ENCODE measurements at places on chromosomes 4 and X.

DNA sequence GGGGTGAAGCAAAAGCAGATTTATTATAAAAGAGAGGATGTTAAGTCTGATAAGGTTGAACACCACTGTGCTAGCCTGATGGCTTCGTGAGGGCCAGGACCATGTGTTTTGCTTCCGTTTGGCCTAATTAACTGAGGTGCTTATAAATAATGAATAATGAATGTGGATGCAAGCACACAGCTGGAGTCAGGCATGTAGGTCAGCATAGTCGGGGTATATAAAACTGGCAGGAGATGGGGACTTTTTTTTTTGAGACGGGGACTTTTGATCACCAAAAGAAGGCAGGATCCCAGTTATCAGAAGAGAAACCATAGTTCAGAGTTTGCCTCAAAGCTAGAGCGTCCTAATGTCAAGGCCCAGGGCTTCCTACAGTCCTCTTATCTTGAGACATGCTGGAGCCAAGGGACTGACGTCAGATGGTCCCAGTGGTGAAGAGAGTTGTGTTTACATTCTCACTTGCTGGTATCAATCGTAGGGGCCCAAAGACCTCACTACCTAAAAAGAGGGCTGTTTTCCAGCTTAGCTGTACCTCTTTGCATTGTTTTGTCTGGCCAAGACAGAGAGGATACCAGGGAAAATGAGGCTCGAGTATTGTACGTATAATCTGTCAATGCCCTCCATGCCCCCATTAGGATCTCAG lies 50.4 kb downstream of the RTL9 start:
- DNase-seq = no peak
- H3K36me3 ChIP-seq = no peaks in the 10 kb centered on the region
- no peak overlapping the region for H3K4me3 ChIP-seq
- H3K27ac ChIP-seq = no peak overlapping the region
- H3K4me1 ChIP-seq = peaks cover 34% of the 10 kb centered on the region

- H3K4me3 ChIP-seq = no peak overlapping the region
- H3K27me3 ChIP-seq = no peaks in the 10 kb centered on the region
- H3K4me1 ChIP-seq = no peaks in the 10 kb centered on the region
- no peak for DNase-seq
- H3K27ac ChIP-seq = no peak overlapping the region
Observed at GRCh38 chr4:148415500-148415899, 26.7 kb downstream of the NR3C2 start.

GRCh38 chr4:83831588-83831987 lies 295.7 kb downstream of the GPAT3 start:
- no peaks in the 10 kb centered on the region for H3K27me3 ChIP-seq
- H3K4me1 ChIP-seq = no peaks in the 10 kb centered on the region
- DNase-seq = no peak
- H3K36me3 ChIP-seq = no peaks in the 10 kb centered on the region

DNA sequence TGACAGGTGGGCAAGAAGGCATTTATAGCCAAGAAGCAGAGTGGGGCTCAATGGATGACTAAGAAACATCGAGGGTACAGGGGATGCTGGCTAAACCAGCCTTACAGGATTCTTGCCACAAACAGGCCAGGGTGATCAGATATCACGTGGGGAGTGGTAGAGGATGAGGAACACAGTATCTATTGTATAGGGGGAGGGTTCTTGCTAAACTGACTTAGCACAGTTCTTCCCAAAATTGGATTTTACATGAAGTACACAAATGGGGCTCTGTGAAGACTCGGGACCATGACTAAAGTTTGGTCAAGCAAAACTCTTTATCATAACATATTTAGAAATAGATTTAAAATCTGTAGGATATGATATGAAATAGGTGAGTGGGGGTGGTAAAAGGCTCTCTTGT lies 144.0 kb upstream of the ATOH1 start:
- no peaks in the 10 kb centered on the region for H3K27me3 ChIP-seq
- no peak for DNase-seq
- no peak overlapping the region for H3K27ac ChIP-seq
- H3K4me1 ChIP-seq = no peaks in the 10 kb centered on the region
- H3K36me3 ChIP-seq = no peaks in the 10 kb centered on the region

GRCh38 chr4:38688676-38689355 lies 24.8 kb downstream of the KLF3 start:
- H3K4me3 ChIP-seq = no peak overlapping the region
- no peak overlapping the region for H3K27ac ChIP-seq
- H3K4me1 ChIP-seq = no peaks in the 10 kb centered on the region
- peaks cover 23% of the 10 kb centered on the region for H3K36me3 ChIP-seq
- no peaks in the 10 kb centered on the region for H3K27me3 ChIP-seq

DNA sequence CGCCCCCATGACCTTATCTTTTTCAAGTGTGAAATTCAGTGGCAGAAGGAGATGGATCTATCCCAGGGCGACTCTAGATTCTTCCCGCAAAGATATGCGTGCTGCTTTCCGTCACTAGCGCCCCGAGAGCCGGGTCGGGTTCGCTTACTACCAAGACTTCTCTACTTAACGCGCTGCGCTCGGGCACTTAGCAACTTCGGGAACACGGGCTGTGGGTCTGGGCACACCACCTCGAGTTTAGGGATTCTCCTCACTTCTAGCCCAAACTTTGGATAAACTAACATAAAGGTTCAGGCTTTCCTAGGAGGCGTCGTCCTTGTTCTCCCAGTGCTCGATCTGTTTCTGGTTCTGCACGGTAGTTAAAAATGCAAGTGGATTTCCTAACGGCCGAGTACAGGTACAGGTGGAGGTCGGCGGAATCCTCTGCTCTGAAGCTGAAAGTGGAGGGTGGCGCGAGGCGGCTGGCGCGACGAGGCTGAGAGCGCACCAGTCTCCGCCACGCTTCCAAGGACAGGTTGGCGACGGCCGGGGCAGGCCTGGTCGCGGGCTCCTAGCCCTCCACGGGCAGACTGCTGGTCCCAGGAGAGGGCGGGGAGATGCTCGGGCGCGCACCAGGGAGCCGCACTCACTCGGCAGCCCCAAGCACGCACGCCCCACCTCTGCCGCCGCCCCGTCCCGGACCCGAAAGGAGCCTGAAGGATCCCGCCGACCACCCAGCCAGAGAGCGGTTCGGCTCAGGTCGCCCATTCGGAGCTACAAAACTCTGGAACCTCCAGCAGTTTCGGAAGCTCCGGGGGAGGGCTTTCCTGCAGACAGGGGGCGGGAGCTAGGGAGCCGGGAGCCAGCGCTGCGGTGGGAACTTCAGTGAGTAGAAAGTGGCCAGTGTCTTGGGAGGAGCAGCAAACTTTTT lies 100.8 kb upstream of the TENM3 start:
- peaks cover 10% of the 10 kb centered on the region for H3K4me1 ChIP-seq
- H3K36me3 ChIP-seq = no peaks in the 10 kb centered on the region
- no peak for DNase-seq
- H3K27ac ChIP-seq = no peak overlapping the region

DNA sequence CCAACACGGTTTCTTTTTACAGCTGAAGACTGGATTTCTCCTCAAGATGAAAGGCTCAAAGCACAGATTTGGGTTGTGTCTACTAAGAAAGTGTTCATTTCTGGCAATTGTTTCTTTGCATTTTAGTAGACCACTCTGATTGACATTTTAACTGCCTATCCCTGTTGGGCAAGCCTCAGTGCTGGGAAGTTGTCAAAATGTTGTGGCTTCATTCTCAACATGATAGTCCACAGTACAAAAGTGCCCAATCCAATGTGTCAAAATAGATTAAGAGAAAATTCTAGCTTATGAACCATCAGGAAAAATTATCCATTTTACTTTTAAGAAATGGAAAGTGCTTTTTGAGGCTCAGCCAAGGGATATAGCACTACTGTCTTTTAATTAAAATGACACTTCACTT lies 323.9 kb upstream of the PRPS2 start:
- DNase-seq = no peak
- no peak overlapping the region for H3K27ac ChIP-seq
- no peak overlapping the region for H3K4me3 ChIP-seq
- no peaks in the 10 kb centered on the region for H3K4me1 ChIP-seq
- no peaks in the 10 kb centered on the region for H3K36me3 ChIP-seq

DNA sequence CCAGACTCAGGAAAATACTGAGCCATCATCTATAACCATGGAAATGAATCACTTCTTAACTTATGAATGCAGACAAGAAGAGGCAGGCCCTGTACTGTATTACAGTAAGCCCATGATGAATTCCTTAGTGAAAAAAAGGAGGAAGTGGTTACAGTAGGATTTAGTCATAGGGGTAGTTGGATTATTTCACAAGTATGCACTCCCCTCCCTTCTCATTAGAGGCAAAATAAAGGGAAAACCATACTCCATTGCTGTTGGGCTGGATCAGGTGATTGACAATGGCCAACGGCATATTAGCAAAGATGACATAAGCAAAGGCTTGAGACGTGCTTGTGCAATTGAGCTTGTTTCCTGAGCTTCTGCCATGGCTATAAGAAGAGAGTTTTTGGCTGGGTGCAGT lies 181.1 kb upstream of the PRPS2 start:
- no peaks in the 10 kb centered on the region for H3K27me3 ChIP-seq
- DNase-seq = no peak
- H3K36me3 ChIP-seq = no peaks in the 10 kb centered on the region
- no peaks in the 10 kb centered on the region for H3K4me1 ChIP-seq
- no peak overlapping the region for H3K27ac ChIP-seq
- no peak overlapping the region for H3K4me3 ChIP-seq

- H3K4me3 ChIP-seq = no peak overlapping the region
- no peaks in the 10 kb centered on the region for H3K4me1 ChIP-seq
- H3K36me3 ChIP-seq = no peaks in the 10 kb centered on the region
- DNase-seq = no peak
- peaks cover 78% of the 10 kb centered on the region for H3K27me3 ChIP-seq
- H3K27ac ChIP-seq = no peak overlapping the region
Observed at GRCh38 chr4:3781193-3781886, 15.2 kb downstream of the ADRA2C start.

GRCh38 chr4:141643557-141643956 lies 7.2 kb downstream of the IL15 start:
- H3K27ac ChIP-seq = no peak overlapping the region
- DNase-seq = no peak

DNA sequence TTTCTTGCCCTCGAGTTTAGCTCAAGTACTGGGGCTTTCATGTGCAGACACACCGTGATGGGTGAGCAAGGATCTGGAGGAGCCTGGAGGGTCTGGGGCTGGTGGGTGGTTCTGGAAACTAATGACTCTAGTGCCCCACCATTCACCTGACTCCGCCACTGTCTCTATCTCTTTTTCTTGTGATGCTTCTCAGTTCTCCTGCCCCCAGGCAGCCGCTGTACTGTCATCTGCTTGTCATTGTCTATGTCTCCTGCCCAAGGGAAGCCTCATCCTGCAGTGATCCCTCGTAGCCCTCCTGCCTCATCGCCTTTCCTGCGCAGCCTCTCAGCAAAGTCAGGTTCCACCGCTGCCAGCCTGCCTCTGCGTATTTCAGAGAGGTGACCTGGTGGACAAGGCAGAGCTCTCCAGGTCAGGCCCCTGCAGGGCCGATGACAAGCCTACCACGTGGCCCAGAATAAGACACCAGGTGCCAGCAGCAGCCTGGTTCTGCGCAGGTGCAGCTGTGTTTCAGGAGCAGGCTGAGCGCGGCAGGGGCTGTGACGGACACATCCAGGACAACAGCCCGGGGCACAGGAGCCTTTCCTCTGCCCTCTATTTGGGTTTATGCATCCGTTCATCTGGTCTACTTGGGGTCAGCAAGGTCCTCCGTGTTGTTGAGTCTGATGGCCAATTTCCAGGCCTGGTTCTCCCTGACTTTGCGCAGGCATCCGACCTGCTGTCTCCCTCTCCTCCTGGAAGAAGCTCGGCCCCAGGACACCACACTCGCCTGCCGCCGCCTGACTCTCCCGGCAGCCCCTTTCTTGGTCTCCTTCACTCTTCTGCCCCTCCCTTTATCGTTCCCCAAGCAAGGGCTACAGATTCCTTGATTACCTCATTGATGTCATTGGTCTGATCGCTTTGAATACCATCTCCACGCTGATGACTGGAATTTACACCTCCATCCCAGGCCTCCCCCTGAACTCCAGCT lies 30.9 kb upstream of the CDKN2AIP start:
- H3K36me3 ChIP-seq = no peaks in the 10 kb centered on the region
- H3K27me3 ChIP-seq = no peaks in the 10 kb centered on the region
- no peak overlapping the region for H3K27ac ChIP-seq
- no peak for DNase-seq
- H3K4me1 ChIP-seq = no peaks in the 10 kb centered on the region
- H3K4me3 ChIP-seq = no peak overlapping the region

DNA sequence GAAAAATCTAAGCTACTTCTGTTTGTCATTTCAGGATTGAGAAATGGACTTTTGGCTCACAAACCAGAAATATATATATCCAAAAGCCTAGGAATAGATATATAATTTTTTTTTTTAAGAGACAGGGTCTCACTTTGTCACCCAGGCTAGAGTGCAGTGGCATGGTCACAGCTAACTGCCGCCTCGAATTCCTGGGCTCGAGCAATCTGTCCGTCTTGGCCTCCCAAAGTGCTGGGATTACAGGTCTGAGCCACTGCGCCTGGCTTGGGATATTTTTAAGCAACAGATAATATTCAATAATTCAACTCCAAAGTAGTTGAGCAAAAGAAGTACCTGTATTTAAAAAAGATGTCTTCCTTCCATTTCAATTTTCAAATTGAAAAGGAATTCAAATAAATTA lies 112.5 kb downstream of the C4orf51 start:
- no peaks in the 10 kb centered on the region for H3K36me3 ChIP-seq
- no peak for DNase-seq
- no peaks in the 10 kb centered on the region for H3K27me3 ChIP-seq
- no peaks in the 10 kb centered on the region for H3K4me1 ChIP-seq

DNA sequence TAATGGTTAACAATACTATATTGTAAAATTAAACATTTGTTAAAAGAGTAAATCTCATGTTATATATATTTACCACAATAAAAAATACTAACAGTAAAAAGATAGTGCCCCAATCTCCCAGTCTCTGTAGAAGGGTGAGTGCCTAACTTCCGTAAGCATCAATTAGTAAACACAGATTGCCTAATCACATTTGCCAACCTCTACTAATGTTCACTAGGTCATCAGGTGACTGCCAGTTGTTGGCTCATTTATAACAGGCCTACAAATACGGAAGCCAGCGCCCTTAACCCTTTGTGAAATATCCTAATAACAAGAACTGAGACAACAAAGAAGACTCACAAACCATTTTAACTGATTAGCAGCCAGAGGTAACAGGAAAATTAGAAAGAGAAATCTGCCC lies 345.1 kb downstream of the INPP4B start:
- H3K27me3 ChIP-seq = no peaks in the 10 kb centered on the region
- H3K36me3 ChIP-seq = no peaks in the 10 kb centered on the region
- no peak for DNase-seq

DNA sequence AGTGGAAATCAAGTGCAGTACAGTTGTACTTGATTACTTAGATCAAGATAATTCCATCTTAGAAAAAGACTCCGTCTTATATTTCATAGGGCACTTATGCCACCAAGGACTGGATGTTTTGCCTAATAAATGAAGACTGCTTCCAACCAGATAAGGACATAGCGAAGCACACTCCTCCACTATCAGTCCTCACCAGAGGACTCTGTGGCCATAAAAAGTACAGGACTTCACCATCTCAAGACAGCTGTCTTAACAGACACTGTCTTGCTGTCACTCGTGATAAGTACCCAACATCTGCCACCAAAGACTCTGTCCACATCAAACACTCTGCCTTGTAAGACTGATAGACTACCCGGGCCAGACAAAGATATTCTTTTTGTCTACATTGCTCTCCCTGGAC lies 352.0 kb downstream of the TRAM1L1 start:
- no peak for DNase-seq
- no peak overlapping the region for H3K4me3 ChIP-seq
- H3K27ac ChIP-seq = no peak overlapping the region
